ENCODE measurements at places on chromosomes 3 and 15. TPM values are rescaled to one million over a fixed set of nuclear protein-coding genes. Genes with fewer than 3 reads are reported as not detected.
A peak's percentile ranks its signal among the peaks of the same experiment; 100 is the strongest.

- DNase-seq, result no peak
These were observed 20.9 kb upstream of the FSTL1 start for GRCh38 chr3:120471643-120472042.

- no peak for DNase-seq
These were observed 145.5 kb upstream of the ABHD17C start for GRCh38 chr15:80549654-80550053.

- DNase-seq, result no peak
These were observed 20.2 kb downstream of the ARNT2 start for GRCh38 chr15:80424381-80424780.

GRCh38 chr3:63387568-63387967, 109.5 kb downstream of the SYNPR start:
- no peak for DNase-seq

GRCh38 chr3:192010490-192010889, 549.5 kb downstream of the PYDC2 start:
- DNase-seq, result no peak

DNA sequence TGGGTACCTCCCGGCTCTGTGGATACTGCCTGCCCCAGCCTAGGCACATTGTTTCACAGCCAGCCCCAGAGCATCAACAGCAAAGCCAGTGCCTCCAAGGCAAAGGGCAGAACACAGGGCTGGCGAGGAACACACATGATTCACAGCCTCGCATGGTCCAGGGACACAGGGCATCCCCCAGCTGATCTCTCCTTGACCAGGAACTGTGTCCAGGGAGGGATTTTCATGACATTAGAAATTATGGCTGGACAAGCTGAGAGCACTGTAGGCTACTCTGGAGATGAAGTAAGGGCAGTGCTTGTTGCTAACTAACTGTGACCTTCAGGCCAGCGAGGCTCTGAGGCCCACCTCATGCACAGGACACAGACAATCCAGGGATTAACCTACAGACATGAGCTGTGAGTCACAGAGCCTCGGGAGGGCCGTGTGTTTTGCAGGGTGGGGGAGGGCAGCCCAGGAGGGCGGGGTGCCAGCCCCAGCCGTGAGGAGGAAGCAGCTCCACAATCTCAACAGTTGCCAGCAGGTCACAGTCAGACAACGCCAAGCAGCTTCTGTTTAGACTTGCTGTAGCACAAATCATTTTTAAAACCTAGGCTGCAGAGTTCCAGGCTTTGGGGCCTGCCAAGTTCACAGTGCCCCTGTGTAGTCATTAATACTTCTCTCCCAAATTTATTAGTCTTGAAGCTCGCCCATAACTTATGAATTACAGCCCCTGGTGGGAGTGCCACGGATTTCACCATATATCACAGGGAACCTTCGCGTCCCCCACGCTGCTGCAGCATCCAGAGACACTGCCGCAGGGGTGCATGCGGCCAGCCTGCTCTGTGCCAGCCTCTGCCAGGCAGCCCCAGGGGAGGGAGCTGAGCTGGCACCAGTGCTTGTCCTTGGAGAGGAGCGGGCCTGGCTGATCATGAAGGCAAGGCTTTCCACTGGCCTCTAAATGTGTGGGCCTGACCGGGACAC, 114.7 kb downstream of the ETFA start:
- peak; percentile 90 for DNase-seq

DNA sequence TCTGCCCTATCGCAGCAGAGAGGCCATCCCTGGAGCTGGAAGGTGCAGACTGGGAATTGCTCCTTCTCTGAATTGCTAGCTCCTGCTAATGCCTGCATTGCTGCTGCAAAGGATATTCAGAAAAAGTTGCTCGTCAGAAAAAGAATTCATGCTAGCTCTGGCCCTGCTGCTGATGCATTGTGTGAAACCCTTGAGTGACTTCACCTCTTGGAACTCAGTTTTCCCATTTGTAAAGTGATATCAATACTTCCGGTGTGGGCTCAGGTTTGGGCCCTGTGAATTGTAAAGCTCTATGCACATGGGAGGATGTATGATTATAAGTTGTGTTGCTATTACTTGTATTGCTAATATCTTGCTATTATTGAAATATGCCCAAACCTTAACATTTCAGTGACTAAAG, 11.4 kb downstream of the SQOR start:
- DNase-seq, result no peak

DNA sequence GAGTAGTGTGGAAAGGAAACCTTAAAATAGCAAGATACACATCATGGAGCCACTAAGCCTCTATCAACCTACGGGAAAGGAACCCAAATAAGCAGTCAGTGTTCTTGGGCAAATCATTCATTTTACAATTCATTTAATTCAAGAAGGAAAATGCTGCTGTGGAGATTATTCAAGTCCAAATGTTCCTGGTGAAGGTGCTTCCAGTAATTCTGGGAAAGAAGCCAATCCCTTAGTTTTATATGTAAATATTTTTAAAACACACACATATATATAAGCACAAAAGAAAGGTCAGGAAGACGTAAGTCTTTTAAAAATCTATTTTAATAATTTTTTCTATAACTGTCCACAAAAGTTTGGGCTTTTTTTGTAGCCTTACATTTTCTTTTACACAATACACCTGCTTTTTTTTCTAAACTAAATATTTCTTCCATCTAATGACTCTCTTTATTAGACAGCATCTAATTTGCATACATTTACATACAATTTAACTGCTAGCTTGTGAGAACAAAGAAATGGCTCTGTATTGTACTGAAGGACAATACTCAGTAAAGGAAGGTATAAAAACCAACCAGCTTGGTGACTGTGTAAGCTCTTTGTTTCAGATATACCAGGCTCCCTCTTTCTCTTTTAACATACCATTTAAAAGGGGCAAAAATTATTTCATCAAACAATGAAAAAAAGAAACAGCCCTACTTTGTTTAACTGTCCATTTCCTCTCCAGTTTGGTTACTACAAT, 269.5 kb downstream of the ZBTB20 start:
- DNase-seq, result no peak

DNA sequence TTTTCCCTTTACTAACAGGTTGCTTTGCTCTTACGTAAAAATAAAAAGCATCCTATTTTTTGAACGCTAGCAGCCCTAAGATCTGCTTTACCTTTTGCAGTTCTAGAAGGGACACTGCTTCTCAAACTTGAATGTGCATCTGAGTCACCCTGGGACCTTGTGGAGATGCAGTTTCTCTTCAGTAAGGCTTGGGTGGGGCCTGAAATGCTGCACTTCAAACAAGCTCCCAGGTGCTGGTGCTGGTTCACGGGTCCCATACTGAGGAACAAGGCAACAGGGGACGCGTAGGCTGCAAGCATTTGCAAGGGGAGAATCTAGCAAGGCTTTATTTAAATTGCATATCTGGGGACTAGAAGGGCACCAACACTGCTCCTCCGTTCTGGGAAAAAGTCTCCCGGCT, 30.0 kb downstream of the MB21D2 start:
- peak; percentile 44 for DNase-seq

- DNase-seq, result no peak
These were observed 102.9 kb upstream of the BFSP2 start for GRCh38 chr3:133296981-133297380.

GRCh38 chr15:42604894-42605744, 29.7 kb downstream of the STARD9 start:
- DNase-seq, result no peak

GRCh38 chr3:109125902-109126301, 8.0 kb upstream of the MORC1 start:
- DNase-seq, result peak; percentile 65

GRCh38 chr3:63857311-63857710, 6.3 kb downstream of the THOC7 start:
- no peak for DNase-seq

GRCh38 chr3:126083913-126084767, at the start of gene SLC41A3:
SLC41A3 (minus strand) TSS chr3:126084124; CDS start chr3:126068219, 15,905 bp downstream.
- peak; percentile 94 for DNase-seq

Gene IL12A
- total RNA-seq, result 0.88 TPM

Gene CFAP92
- 0.17 TPM for total RNA-seq

Gene GABRB3
- 1.8 TPM for total RNA-seq

Gene MCF2L2
- total RNA-seq, result 0.40 TPM

Gene GPD1L
- total RNA-seq, result 21.9 TPM

Measured in hepatocyte (in vitro differentiated cells).